RWPE1 (cell line): ENCODE measurements at places on chromosomes 2 and 18.

DNA sequence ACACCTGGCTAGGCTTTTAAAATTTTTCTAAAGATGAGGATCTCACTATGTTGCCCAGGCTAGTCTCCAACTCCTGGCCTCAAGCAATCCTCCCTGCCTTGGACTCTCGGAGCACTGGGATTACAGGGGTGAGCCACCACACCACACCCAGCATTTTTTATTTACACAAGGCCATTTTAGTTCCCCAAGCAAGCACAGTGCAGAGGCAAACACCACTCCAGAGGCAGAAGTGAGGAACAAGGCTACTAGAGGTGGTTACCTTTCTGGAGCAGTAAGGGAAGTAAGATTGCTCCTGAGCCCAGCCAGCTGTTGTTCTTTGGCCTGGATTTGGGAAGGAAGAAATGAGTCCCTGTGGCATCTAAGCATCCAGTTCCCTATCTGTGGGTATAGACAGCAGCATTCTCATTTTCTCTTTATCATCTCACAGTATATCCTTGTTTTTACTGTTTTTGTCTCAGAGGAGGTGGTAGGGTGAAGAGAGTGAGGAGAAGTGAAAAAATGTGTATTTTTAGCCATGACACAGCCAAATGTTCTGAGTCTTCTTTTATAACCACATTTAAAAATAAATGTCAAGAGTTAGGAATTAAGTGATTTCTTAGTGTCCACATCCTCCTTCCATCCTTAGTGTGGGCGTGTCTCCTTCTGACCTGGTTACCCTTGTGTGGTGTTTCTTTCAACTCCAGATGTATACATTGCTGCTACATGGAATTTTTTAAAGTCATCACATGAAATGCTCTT is 10.5 kb upstream of the TTC39C start:
- no peak for DNase-seq

GRCh38 chr2:98708396-98709186 is 22.3 kb downstream of the MGAT4A start:
- DNase-seq: no peak

DNA sequence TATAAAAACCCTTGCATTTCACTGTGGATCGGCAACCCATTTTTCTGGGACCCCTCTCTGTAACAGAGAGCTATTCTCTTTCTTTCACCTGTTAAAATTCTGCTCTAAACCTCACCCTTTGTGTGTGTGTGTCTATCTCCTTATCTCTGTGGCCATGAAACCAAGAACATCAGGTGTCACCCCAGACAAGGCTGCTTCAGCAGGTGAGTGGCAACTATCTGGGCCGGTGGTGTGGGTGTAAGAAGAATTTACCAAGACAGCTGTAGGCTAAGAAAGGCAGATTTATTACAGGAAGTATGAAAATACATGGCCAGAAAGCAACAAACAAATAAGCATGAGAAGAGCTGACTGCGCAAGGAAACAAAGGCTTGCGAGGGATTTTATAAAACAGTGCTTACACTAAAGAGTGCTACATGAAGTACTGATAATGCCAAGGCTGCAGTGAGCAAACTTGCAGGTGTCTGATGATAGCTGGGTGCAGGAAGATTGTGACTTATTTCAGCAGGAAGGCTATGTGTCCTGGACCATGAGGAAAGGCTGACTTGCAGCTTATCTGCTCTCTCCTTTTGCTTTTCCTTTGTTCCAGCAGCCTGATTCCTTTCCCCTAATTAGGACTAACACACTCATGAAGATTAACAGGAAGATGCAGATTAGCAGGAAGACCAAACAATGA is 421.1 kb downstream of the PTH2R start:
- DNase-seq: no peak

- no peak for DNase-seq
These were observed 199.2 kb upstream of the NRP2 start for GRCh38 chr2:205483095-205483494.

GRCh38 chr18:37864122-37864521 is 298.5 kb upstream of the CELF4 start:
- no peak for DNase-seq

DNA sequence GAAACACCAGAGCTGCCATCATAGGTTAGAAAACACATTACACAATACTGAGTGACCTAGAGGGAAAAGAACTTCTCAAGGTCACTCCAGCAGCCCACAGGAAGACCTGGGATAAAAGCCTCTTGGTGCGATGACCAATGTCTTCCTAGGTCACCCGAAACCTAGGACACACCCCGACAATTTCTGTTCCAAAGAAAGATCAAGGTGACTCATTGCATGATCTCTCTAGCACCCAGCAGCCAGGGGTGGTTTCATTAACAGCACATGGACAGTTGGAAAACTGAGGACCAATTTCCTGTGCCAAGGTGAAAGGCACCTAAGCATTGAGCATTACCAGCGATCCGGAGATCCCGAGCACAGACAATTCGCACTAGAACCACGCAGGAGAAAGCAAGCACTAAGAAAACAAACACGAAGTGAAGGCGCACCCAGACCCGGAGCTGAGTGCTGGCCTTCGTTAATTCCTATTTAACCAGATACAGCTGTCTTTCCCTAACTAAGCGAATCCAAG is 1.5 kb downstream of the CACNB4 start:
- peak; percentile 45 for DNase-seq

DNA sequence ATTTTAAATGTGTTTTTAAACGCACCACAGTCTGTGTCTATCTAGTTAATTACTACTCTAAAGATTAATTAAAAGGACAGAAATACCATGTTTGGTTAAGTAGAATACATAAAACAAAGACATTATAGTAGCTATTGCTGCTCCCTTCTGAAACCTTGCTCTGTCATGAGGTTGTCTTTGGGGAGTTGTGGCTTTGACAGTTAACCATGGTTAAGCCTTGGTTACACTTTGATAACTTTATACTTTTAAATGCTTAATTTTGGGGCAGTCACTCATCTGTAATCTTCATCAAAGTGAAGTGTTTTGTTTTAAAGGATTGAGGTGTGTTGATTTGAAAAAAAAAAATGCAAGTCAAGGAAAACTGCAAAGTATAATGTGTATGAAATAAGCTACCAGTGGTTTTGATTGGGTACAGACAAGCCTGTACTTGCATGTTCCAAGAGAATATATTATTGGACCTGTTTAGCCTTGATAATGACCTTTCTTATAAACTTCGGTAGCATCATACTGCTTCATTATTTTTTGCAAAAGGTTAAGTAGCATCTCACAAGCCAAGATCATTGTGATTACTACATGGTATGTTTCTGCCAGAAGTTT is 29.8 kb upstream of the TBR1 start:
- no peak for DNase-seq

DNA sequence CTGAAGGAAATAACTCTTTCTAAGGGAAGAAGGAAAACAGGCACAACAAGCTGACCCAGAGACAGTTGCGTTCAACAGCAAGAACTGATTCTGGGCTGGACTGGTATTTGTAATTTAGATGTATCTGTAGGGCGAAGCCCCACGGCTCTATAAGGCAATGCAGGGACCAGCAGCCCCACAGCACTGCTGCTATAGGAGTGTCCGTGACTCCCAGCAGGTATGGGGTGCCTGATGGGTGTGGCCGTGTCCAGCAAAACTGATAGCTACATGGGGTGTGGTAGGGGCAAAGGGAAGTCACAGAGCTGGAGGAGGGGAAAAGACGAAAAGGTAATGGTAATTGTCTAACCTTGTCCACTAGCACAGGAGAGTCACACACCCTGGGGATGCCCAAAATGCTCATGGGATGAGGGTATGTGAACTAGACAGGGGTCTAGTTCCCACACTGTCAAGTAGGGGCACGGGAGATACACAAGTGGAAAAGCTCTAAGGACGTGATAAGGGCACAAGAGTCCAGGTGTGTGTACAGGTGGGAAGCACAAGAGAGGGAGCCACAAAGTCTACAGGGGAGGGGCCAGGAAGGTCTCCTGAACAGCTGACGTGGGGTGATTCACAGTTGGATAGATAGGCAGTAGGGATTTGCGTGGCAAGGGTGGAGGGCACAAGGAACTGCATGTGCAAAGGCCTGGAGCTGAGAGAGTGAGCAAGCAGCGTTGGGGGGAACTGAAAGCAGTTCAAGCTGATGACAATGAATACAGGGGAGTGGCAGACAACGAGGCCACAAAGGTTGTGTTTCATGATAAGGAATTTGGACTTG is 48.5 kb upstream of the ASPRV1 start:
- peak; percentile 26 for DNase-seq

- DNase-seq: no peak
These were observed 22.9 kb downstream of the DOK1 start for GRCh38 chr2:74577448-74577847.

GRCh38 chr2:232351686-232352510 is 26.7 kb upstream of the ALPP start:
- no peak for DNase-seq

GRCh38 chr2:114259389-114259788 is 183.1 kb upstream of the DPP10 start:
- DNase-seq: no peak

GRCh38 chr18:44673256-44673880 is 7.3 kb upstream of the SETBP1 start:
- DNase-seq: no peak

DNA sequence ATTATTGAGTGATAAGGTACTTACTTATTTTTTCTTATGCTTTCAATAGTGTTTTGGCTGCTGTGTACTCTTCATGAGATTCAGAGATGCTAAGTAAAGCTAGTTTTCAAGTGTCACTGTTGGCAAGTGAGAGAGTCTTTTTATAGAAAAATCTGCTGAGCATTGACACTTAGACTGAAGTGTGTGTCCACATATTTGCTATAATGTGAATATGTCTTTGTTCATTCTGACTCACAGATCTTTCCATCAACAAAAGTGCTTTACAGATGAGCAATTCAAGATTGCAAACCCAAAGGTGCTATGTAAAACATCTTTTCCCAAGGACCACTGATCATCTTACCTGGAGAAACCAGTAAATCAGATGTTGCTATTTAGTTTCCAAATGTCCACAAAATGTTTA is 410.6 kb upstream of the FIGN start:
- DNase-seq: no peak

DNA sequence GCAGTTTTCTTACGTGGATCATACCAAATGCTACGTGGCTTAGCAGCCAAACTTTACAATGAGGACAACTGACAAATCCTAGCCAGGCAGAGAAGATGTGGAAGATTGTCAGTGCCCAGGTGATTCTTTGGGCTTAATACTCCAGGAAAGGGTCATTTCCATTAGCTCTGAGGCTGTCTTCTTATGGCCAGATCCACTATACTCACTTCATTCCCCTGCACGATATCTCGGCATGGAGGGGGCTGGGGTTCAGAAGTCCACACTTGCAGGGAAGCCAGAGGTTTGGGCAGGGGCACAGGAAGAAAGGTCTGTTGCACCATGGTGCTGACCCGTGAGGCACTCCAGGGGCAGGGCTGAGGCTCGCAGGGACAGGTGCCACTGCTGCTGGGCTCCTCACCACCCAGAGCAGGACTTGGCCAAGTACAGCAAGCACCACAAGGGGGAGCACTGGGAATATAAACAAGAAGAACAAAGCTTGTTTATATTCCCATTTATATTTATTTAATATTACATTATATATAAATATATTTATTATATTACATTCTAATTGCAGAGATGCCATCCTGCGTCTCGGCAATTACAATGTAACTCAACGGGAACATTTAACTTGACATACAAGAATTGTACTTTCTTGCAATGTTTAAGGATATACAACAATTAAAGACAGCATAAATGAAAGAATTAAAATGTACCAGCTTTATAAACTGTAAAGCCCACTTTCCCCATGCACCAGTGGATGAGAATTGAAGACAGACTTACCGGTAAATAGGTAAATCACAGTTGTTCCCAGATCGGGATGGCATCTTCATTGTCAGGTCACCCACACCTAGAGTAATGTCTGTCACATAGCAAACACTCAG is 27.2 kb downstream of the CLUL1 start:
- peak; percentile 51 for DNase-seq

- DNase-seq: no peak
These were observed 63.2 kb upstream of the TMEM17 start for GRCh38 chr2:62568983-62569837.

- no peak for DNase-seq
These were observed 31.4 kb downstream of the ARL5A start for GRCh38 chr2:151796774-151797173.

DNA sequence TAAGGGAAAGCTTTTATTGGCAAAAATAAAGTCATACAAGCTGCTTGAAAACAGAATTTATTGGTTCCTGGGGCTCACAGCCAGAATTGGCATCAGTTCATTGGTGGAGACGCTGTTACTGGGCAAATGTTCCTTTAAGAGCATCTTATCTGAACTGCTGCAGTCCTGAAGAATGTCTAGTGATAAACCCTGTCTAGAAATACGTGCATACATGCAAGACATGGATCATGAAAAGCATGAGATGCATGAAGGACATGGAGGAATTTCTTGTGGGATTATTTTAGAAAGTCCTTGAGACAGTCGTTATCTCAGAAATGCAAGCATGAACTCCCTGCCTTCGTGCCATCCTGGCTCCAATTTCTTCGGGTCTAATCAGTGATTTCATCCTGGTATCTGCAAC is 32.5 kb upstream of the FHOD3 start:
- DNase-seq: no peak

GRCh38 chr2:71713581-71714580 is 260.5 kb downstream of the DYSF start:
- DNase-seq: no peak

GRCh38 chr18:12838178-12838634 is 45.8 kb downstream of the PTPN2 start:
- DNase-seq: peak; percentile 94

DNA sequence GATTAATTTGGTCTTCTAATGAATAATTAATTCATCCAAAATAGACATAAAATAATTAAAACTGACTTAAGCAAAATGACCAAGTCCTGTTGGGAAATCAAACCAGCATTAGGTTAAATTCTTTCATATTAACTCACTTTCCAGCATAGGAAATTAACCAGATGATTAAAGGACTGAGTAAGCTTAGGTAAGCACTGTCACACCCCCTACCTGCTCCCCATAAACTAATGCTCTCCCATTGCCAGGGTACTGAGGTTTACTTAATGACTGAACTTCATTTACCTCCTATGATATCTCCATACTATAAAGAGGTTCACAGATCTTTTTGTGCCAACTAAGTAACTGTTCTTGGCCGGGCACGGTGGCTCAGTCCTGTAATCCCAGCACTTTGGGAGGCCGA is 13.7 kb downstream of the DSC2 start:
- no peak for DNase-seq

DNA sequence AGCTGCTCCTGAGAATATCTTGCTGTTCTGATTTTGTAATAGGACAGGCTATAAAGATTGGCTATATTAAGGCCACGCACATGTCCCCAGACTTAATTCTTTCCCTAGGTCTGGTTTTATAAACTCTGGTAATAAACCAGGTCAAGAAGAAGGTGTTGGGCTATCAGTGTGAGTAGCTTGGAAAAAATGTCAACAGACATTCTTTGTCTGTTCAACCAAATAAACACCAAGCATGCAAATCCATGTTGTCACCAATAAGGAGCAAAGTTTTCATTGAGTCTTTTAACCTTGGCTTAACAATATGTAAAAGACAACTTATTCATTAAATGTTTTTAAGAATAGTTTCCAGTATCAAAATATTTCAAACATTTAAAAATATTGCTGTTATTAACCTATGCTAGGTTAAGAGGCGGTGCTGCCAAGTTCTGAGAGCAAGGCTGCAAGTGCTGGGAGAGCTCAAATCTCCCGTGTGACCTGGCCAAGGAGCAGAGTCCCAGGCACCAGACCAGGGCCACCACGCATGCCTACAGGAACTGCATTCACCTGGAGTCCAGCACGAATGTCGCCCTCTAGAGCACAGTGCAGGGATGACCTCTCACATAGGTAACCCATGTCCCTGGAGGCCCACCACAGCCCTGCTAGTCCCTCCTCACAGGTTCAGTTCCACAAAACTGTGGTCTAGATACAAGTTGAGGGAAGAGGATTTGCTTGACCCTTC is 120.5 kb upstream of the POU3F3 start:
- DNase-seq: peak; percentile 7

- peak; percentile 77 for DNase-seq
These were observed 659 bp downstream of the ZNF142 start for GRCh38 chr2:218658671-218659257.
